ENCODE measurements at places on chromosomes 6 and 20.
A peak's percentile ranks its signal among the peaks of the same experiment; 100 is the strongest.

DNA sequence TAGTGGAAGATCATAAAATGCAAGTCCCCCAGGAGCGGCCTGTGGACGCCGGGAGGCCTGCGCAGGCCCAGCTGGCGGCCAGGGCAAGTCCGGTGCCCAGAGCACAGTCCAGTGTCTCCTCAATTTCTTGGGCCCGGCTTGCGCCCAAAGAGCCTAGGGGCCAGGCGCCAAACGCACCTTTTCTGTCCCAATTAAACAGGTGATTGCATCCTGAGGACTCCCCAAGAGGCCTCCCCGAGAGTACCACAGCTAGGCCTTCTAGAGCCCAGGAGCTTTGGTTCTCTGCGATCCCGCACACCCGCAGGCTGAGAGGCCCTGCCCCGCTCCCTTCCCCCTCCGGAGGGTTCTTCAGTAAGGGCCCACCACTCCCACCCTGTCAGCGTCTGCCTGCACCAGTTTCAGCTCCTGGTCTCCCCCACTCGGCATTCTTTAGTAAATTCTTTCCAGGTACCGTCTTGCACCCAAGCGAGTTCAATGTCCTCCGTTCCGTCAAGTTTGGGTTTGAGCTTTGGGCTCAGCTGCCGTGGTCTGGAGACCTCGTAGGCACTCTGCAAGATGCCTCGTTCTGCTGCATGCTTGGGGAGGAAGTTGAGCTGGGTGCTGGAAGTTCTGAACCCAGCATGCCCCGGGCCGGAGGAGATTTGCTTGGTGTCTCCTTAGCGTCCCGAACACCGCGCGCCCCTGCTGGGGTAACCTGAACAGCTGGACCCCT lies 3.9 kb upstream of the NKX2-2 start:
- DNase-seq, result no peak

DNA sequence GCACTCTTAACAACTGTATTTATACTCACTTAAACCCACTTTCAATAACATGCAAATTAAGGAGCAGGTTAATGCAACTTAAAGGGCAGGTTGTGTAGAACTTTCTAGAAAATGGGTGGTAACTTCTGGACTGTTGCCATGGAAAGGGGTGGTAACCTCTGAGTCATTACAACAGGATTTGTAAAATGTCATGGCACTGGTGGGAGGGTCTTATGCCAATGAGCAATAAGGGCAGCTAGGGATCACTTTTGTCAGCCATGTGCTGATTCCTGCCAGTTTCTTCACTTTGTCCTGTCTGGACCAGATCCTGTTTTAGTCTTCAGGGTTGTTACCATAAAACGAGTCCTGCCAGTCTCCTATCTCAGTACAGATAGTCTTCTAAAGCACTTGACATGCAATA lies 560.5 kb upstream of the PTCHD4 start:
- peak; percentile 18 for DNase-seq

GRCh38 chr6:162543221-162543620 lies 184.3 kb downstream of the PRKN start:
- DNase-seq, result no peak

- DNase-seq, result peak; percentile 40
Observed at GRCh38 chr6:26660000-26660361, 435 bp upstream of the ZNF322 start.

- DNase-seq, result no peak
Observed at GRCh38 chr6:126897758-126898157, 220.7 kb upstream of the RSPO3 start.

DNA sequence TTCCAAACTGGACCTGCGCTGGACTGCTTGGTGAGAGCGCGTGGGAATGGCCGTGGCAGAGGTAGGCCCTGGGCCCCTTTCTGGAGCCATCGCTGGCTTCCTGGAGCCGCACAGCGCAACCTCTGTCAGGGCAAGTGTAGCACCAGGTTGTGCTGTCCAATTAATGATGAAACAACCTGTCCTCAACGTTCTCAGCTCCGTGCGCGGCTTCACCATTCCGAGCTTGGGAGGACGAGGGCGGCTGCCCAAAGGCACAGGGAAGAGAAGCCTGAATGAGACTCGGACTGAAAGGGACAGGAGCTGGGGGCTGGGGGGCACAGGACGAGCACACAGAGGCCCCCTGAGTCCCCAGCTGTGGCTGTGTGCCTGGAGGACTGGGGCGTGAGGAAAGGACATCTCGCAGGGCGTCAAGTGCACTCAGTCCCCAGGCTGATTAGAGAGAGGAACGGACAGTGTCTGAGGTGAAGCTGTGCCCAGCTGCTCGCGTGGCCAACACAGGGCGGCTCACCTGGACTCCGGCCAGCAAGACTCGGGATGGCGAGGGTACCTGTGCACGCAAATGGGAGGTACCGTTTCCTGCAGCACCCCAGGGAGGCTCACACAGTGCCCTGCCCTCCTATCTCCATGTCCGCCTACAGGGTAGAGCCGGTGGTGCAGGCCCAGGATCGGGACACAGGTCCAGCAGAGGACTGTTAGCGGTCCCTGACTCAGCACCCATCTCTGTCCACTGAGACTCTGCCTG lies 403.3 kb downstream of the TAF4 start:
- no peak for DNase-seq

DNA sequence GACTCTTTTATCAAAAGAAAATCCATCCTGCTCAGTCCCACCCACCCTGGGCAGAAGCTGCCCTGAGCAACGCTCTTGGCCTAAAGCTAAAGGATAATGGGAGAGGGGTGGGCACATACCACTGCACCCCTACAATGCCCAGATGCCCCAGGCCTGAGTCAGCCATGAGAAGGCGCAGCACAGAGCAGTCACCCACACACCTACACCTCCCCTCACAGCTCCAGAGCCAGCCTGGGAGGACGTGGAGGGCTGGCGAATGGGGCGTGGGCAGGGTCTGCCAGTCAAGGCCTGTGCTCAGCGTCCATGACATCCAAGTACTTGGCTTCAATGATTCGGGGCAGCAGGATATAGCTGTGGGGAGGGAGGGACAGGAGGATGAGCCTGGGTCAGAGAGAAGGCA lies 11.5 kb downstream of the SLC4A11 start:
- no peak for DNase-seq

All from RPMI7951 (cell line).